Stimulated activated naive CD8-positive, alpha-beta T cell treated with anti-CD3 and anti-CD28 coated beads, Interleukin-15, Interleukin-2, amounts not matched to agents 100 U/mL and 50 U/mL, for 24 hours (primary cell): ENCODE measurements at places on chromosomes 6 and 20.
A peak's percentile ranks its signal among the peaks of the same experiment; 100 is the strongest.

DNA sequence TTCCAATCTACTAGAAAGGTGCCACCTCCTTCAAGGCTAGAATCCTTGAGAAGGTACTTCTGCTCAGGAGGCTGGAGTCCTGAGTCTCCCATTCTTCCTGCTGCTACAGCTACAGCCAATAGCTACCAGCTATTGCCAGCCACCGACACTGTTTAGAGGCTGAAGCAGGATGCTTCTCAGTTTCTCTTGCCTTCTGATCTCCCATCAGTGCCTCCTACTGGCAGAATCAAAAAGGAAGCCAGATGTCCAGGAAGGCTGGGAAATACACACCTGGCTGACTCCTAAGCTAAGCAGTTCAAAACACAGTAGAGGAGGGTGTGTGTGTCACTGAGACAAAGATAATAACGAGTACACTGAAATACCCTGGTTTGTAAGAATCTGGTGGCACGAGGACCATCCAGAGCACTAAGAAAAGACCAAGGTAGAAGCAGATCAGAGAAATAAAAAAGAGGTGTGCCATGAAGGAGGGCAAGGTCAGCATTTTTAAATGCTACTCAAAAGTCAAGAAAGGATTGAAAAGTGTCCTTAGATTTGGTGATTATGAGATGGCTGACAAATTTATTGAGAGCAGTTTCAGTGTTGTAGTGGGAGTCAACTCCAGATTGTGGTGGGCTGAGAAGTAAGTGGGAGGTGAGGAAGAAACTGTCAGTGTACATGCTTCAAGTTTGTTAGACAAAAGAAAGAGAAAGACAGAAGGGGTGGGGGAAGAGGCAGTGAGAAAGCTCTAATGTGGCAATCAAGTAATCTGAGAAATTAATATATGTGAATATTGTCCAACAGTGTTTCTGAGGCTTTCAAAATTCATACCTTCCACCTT is 2.3 kb upstream of the HLA-DMA start:
- DNase-seq = peak; percentile 39

DNA sequence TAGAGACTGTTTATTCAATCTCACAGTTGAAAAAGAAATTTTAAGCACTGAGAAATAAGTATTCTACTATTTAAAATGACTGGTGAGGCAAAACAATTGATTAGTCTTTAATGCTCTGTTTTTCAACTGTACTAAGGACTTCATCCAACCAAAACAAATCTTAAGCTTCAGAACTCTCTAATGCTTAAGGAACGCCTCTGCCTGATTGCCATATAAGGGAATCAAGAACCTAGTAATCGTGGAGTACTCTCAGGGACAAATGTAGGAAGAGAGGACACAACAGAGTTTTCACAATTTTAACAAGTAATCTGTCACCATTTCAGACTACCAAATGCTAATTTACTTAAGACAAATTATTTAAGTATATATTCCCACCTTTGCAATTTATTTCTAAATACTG is 16.1 kb downstream of the FBXO30 start:
- DNase-seq = no peak

- DNase-seq = no peak
Observed at GRCh38 chr6:1285956-1286355, 25.9 kb upstream of the FOXQ1 start.

GRCh38 chr6:158621694-158622544 is 22.6 kb downstream of the DYNLT1 start:
- no peak for DNase-seq

- no peak for DNase-seq
Observed at GRCh38 chr6:11803591-11803971, 25.0 kb upstream of the ADTRP start.

GRCh38 chr6:108565893-108566292 is 5.2 kb downstream of the FOXO3 start:
- no peak for DNase-seq

DNA sequence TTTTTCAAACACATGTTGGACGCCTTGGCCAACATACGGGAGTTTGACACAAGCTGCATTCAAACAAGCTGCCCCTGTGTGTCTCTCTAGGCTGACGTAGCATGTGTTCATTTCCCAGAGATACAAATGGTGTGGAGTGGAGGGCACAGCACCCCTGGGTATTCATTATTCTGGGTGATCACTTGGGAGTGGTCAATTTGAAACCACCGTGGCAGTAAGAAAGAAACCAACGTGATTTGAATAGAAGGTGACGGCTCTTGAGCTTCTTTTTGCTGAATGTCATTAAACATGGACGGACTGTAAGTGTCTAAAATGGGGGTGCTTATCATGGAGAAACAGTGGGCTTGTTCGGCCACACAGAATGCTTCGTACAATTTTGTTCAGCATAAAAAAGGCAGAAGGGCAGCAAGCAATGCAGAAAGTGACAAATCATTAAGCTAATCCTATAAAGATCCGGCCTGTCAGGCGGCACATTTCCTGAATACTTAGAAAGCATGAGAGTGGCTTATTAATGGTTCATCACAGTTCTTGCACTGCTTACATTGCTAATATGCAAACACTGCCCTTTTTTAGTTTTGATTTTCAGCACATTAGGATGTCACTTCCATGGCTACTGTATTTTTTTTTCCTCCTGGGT is 1261.9 kb upstream of the CITED2 start:
- DNase-seq = no peak

DNA sequence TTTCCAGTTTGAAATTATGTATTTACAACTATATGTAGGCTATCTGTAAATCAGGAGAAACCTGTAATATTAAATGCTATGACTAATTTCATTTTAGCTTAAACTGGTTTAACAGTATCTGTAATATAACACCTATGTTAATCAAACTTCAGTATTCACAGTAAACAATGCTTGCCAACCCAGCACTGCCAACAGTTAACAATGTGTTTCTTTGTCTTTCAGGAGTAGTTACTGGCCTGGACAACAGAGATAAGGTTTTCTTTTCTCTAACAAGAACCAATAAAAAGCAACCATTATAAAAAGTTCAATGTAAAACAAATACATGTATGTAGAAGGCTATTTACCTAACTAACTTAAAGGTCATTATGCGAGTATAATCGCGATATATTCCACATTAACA is 158.8 kb downstream of the CDK19 start:
- no peak for DNase-seq

GRCh38 chr6:25659633-25660368 is 7.8 kb downstream of the SCGN start:
- DNase-seq = no peak

DNA sequence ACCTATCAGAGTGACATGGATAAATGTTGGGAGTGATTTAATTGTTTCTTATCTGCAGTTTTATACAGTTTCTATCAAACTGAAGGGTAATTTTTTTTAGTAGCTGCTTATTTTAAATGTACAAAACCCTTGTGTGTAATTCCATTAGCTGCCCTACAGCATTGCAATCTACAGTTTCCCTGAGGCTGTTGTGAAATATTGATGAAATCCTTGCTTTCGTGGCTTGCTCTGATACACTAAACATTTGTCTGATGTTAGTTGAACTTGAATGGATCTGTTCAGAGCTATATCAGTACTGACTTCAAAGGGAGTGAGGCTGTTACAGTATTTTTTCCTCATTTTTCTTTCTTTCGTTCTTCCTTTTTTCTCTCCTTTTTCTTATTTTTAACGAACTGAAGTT is 255.4 kb downstream of the TSHZ2 start:
- DNase-seq = no peak

DNA sequence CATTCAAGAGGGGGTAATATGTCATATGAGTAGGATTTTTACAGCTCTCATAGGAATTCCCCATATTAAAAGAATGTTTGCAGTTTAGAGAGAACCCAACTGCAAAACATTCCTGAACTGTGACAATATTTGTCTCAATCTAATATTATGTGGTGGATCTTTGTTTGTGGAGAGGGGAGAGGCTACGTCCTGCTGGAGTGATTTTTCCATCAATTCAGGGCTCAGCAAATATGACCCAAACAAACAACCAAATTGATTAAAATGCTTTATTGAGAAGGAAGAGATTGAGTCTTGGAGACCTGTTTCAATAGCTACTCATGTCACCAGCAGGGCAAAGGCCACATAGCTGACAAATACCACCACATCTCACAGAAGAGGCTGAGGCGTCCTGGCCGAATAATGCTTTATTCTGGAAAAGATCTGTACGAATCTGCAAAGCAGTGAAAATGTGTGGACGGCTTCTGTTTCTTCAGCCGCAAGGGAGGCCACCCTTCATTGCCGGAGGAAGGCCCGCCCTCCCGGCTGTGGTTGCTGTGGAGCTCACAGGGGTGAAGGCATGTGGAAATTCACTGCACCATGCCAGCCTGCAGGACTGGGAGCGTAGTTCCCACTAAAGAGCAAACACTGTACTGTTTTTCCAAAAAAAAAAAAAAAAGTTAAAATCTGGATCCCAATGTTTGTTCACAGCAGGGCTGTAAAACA is 89.7 kb upstream of the QKI start:
- DNase-seq = no peak

- no peak for DNase-seq
Observed at GRCh38 chr6:47801984-47802383, 20.2 kb downstream of the OPN5 start.

GRCh38 chr6:152318278-152318677 is 318.9 kb downstream of the SYNE1 start:
- no peak for DNase-seq

DNA sequence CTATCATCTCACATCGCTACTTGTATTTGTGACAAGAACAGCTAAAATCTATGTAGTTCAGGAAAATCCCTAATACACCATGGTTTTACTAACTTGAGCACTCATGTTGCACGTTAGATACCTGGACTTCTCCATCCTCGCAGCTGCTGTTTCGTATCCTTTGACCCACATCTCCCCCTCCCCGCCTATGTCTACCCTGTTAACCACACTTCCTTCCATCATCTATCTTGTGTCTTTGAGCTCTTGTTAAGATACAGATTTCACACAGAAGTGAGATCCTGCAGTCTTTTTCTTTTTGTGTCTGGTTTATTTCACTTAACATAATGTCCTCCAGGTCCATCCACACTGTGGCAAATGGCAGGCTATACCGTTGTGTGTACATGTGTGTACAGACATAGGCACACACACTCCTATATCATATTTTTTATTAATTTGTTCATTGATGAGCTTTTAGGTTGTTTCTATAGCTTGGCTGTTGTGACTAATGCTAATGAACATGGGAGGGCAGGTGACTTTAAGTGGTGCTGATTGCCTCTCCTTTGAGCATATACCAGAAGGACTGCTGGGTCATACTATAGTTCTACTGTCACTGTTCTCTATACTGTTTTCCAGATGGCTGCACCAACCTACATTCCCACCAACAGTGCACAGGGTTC is 117.8 kb downstream of the WDR27 start:
- no peak for DNase-seq

GRCh38 chr20:35286077-35286898 is 1.7 kb upstream of the EIF6 start:
- no peak for DNase-seq

DNA sequence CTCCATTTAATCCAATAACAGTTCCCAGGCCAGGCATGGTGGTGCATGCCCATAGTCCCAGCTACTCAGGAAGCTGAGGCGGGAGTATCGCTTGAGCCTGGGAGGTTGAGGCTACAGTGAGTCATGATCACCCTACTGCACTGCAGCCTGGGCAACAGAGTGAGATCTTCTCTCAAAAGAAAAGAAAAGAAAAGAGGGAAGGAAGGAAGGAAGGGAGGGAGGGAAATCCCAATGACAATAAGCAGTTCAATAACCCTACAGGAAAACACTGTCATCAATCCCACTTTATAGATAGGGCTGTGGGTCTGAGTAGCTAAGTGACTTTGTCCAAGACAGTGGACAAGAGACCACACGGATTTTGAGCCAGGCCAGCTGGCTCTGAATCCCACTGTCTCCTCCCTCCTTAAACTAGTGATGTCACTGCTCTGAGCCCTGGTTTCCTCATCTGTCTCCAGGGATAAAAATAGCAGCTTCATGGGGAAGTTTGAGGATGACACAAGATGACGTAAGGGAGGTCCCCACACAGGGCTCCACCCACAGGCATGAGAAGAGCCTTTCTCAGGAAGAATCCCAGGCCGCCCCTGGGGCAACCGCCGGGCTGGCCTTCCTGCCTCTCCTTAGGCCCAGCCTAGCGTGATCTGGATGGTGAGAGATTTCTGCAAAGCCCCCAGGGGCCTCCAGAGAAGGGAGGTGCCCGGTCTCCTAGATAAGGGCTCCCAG is 7.2 kb upstream of the TRIB3 start:
- DNase-seq = no peak

DNA sequence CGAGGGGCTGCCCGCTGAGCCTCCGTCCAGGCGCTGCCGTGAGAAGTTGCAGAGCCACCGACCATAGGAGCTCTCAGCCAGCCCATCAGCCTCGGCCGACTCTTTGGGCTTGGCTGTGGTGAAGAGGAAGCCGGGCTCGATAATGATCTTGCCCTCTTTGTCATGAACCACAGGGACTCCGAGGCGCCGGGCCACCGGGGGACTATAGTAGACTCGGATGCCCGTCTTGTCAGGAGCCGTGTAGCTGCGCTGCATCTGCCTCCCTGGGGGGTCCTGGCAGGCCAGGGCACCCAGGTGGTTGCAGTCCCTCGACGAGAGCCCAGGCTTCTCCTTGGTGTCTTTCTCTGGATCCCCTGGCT is 20.5 kb upstream of the DSN1 start:
- DNase-seq = no peak

GRCh38 chr6:112906726-112907125 is 559.6 kb downstream of the RFPL4B start:
- DNase-seq = no peak

DNA sequence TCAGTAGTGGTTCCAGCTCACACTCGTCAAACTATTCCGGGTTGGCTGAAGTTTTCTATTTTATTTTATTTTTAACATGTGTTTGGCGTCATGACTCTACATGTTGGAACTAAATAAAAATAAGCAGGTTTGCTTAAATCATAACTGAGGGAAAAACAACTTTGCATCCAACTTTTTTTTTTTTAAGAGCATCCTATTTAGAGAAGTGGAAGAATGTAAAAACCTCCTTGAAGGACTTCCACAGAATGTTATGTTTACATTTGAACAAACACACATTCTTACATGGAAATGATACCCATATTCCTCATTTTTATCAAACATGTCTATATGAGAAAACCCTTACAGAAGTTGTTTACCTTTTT is 659 bp downstream of the PRDM1 start:
- no peak for DNase-seq

DNA sequence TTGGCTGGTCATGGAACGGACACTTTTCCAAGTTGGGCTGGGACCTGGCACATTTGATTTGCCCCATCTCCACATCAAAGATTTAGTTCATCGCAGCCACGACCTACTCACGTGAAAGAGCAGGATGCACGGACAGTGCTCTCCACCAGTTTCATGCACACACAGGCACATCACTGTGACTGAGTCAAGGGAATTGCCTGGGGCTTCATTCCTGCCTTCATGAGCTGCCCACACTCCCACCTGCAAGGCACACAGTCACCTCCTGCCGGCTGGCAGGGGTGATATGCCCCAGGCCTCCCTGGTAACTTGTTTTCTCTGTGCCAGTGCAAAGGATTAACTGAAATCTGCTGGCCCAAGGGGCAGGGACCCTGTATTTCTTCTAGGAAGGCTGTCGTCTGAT is 23.3 kb upstream of the CST1 start:
- no peak for DNase-seq

- no peak for DNase-seq
Observed at GRCh38 chr6:83708546-83708969, 343 bp downstream of the SNAP91 start.

- no peak for DNase-seq
Observed at GRCh38 chr6:22413681-22414311, 117.0 kb upstream of the PRL start.
